ENCODE measurements at places on chromosomes 5 and 9.

DNA sequence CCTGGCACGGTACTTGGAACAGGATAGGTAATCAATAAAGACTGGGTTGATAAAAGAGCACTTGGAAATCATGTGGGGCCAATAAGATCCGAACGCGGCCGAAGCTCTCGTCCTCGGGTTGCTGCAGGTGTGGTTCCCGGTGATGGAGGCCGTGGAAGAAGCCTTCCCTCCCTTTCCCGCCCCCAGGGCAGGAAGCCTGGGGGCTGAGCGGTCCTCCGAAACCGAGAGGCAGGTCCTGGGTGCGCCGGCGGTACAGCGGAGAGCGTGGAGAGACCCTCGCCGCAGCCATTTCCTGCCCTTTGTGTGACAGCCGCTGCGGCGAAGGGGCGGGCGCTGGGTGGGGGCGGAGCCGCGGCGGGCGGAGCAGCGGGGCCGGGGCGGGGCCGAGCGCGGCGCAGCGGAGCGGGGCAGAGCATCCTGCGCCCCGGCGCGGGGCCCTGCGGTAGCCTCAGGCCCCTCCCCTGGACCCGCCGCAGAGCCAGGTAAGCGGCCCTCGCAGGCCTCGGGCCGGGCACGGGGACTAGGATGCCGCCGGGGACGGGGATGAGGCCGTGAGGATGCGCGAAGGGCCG is at the start of gene CYFIP2:
Gene CYFIP2, plus strand, starts transcription at position 410 of the 572 bp plus-strand sequence. CDS start 19,239 bp downstream, outside the sequence.
- peak; percentile 88 for DNase-seq

- no peak for DNase-seq
These were observed 603.6 kb upstream of the CLINT1 start for GRCh38 chr5:158462349-158463114.

DNA sequence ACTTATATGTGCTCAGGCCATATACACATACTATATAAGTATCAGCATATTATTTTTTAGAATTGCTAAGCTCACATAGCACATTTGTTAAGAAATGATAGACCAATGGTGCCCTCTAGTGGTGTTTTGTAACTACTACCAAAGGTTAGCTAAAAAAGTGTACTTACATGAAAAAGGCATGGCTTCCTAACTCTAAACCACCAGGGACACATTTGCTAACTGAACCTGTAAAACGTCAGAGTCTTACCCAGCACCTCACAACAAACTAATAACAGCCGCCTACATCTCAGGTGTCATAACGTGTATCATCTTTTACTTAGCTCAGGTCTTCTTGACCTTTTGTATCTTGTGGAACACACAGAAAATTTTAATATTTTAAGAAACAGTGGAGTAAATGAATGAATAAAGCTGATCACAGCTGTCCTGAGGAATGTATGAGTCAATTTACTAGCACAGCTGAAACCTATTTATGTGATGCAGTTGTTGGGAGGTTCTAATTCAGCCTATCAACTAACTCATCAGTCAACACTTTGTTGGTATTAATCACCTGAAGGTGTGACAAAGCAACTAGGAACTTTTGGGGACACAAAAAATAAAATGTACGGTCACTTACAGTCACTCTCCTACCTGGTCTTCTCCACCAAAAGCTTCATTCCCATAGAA is 72.9 kb downstream of the BAAT start:
- peak; percentile 67 for DNase-seq

GRCh38 chr9:104819033-104819432 is 55.1 kb downstream of the NIPSNAP3B start:
- DNase-seq, result no peak

GRCh38 chr5:112635276-112635675 is 102.4 kb upstream of the APC start:
- DNase-seq, result no peak

GRCh38 chr5:89117124-89117644 is 234.2 kb upstream of the MEF2C start:
- no peak for DNase-seq

Measured in CD4-positive, alpha-beta T cell treated with Interleukin-4 for 1 hour (primary cell).